Activated CD8-positive, alpha-beta T cell treated with anti-CD3 and anti-CD28 coated beads for 36 hours (primary cell): ENCODE measurements at places on chromosomes 12 and 14.

DNA sequence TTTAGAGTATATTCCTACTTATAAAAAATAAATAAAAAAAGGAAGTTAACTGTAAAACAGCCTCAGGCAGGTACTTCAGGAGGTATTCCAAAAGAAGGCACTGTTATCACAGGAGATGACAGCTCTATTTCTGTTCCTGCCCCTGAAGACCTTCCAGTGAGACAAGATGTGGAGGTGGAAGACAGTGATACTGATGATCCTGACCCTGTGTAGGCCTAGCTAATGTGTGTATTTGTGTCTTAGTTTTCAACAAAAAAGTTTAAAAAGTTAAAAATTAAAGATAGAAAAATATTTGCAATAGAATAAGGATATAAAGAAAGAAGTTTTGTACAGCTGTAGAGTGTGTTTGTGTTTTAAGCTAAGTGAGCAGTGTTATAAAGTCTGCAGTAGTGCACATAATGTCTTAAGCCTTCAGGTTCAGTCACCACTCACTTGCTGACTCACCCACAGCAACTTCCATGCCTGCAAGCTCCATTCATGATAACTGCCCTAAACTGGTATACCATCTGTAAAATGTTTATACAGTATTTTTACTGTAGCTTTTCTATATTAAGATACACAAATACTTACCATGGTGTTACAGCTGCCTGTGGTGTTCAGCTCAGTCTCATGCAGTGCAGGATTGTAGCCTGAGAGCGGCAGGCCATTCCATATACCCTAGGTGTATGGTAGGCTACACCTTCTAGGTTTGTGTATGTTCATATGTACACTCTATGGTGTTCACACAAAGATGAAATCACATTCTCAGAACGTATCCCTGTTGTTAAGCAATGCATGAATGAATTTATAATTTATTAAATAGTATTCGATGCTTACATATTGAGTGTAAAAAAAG lies 121.1 kb downstream of the ANO6 start:
- DNase-seq, result no peak

- DNase-seq, result peak; percentile 96
Measured at GRCh38 chr12:100142851-100143559, at the start of gene BLTP3B. TSS of gene BLTP3B (minus strand) at chr12:100142874. CDS start at chr12:100142635, 239 bp downstream.

- no peak for DNase-seq
Measured at GRCh38 chr12:111792155-111792855, 25.6 kb downstream of the ALDH2 start.

GRCh38 chr12:9947674-9948073 lies 15.5 kb upstream of the CLEC2A start:
- DNase-seq, result no peak

DNA sequence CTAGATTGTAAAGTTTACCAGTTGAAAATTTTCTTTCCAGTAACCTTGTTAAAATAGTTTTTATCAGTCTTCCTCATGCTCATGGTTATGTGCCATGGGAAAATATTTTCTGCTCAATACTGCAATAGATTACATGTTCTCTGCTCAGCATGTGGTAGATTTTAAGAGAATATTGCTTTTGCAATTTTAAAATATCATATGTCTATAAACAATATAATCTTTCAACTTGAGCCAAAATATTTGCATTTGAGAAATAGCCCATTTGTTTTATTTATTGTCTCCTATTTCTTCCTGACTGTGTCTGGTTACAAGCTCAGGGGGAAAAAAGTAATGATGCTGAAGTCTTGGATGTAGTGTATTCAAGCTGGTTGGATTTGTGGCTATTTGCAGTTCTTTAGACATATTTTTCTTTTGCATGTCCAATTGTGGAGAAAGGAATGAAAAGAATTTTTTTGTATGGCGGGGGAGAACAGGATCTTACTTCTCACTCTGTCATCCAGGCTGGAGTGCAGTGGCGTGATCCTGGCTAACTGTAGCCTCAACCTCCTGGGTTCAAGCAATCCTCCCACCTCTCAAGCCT lies 342.6 kb upstream of the NAV3 start:
- no peak for DNase-seq

- DNase-seq, result no peak
Measured at GRCh38 chr14:68749487-68750475, 43.1 kb downstream of the ZFP36L1 start.

GRCh38 chr12:43208627-43209026 lies 343.4 kb downstream of the ADAMTS20 start:
- DNase-seq, result no peak

GRCh38 chr12:53735556-53735955 lies 8.3 kb upstream of the CALCOCO1 start:
- no peak for DNase-seq

GRCh38 chr14:90263748-90264449 lies 7.5 kb downstream of the PSMC1 start:
- no peak for DNase-seq

DNA sequence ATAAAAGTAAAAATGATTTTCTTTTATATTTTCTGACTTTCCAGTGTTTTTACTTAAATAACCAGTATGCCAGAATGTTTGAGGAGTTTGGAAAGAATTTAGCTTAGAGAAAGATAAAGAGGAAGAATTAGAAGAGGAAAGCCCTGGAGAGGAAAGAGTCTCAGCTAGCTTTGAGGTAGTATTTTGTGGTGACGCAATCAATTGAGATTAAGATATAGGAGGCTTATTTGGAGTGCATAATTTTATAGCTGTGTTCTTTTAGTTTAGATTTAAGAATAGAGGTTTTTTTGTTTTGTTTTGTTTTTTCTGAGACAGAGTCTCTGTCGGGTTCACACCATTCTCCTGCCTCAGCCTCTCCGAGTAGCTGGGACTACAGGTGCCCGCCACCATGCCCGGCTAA lies 18.1 kb downstream of the CLEC2B start:
- no peak for DNase-seq

DNA sequence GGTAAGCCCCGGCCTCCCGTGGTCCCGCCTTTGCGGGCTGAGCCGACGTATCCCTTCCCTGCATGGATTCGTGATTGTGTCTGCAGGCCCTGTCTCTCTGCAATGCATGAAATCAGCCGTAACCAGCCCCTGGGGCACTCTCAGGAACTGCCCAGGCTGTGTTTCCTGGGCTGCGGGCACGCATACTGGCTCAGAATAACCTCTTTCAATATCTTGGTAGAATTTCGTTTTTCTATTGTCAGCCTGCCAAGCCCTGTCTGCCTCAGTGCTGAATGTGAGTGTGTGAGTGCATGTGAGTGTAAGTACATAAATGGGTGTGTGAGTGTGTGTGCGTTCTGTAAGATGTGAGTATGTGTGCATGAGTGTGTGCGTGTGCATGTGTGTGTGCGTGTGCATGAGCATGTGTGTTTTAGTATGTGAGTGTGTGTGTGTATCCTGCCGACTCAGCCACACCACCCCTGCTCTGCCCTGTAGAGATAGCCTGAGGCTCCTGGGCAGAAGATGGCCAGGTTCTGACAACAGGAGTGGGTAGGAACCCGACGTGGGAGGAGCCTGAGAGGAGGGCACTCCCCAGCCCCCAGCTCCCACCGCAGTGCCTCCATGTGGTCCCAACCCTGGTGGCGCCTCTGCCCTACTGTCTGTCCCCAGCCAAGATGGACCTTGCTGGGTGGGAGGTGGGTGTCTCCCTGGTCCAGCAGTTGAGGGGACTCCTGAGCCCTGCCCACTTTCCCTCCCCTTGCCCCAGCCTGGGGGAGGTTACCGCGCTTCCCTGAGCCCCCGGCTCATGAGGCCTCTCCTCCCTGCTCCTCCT lies 268.8 kb downstream of the ADGRD1 start:
- DNase-seq, result peak; percentile 57

- DNase-seq, result no peak
Measured at GRCh38 chr14:36507847-36508417, 12.1 kb downstream of the NKX2-1 start.

DNA sequence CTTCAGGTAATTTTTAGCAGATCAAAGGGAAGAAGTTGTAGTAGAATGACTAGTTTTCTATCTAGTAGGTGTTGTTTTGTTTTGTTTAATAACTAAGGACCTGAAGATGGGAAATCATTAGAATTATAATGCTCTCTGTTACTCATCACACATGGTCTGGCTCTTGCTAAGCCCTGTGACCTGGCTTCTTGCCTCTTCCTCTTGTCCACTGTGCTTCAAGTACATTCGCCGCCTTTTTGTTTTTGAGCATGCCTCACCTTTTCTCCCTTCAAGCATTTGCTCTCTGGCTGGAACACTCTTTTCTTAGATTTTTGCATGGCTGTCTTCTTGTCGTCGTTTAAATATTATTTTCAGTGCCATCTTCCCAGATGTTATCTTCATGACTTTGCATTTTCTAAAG lies 47.7 kb downstream of the DAAM1 start:
- no peak for DNase-seq

GRCh38 chr12:41106315-41106714 lies 81.8 kb upstream of the PDZRN4 start:
- no peak for DNase-seq

- no peak for DNase-seq
Measured at GRCh38 chr12:2215709-2216560, 163.1 kb downstream of the CACNA1C start.

GRCh38 chr12:65199604-65200003 lies 30.2 kb downstream of the LEMD3 start:
- DNase-seq, result no peak

- no peak for DNase-seq
Measured at GRCh38 chr12:13875744-13876143, 105.7 kb downstream of the GRIN2B start.

DNA sequence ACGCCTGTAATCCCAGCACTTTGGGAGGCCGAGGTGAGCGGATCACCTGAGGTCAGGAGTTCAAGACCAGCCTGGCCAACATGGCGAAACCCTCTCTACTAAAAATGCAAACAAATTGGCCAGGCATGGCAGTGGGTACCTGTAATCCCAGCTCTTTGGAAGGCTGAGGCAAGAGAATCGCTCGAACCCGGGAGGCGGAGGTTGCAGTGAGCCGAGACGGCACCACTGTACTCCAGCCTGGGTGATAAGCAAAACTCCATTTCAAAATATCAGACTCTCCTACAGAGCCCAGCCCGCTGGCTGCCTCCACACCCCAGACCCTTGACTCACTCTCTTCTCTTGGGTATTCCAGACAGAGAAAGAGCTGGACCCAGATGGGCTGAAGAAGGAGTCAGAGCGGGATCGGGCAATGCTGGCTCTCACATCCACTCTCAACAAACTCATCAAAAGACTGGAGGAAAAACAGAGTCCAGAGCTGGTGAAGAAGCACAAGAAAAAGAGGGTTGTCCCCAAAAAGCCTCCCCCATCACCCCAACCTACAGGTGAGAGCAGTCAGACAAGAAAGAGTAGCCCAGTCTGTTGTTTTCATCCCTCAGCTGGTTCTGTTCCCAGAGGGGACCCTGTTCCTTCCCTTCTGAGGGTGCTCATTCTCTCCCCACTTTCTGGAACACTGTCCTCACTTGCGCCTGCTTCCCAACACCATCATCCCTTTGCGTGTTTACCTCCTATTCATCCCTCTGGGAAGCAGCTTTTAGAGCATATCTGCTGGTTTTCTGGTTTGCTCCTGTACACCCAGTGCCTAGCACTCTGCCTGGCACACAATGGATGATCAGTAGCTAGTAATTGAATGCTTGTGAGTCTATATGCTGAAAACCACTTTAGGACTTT lies 19.7 kb downstream of the AGAP2 start:
- DNase-seq, result no peak

DNA sequence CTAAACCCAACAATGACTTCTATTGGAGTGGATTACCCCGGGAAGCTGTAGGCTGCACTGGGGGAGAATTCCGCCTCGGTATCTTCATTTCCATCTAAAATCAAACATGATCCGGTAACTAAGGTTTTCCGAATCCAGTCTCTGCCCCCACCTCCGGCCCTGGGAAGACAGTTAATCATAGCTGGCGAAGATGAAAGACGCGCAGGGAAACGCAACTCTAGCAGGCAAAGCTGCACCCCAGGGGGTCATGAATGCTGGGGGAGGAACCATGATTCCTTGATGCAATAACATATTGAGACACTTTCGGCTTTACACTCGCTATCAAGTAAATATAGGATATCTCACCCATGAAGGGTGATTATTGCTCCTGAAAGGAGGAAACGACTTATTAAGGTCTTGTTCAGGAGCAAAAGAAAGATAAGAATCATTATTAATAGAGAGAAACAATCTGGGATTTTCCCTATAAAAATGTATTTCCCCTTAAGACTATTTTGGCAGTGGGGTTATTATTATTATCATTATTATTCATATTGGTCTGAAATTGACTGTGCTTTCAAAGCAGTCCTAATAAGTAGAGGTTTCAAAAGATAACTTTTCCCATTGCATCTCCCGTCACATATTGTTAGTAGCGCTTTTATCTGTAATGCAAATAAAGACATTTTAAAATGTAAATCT lies 614.9 kb downstream of the VRK1 start:
- no peak for DNase-seq

- DNase-seq, result peak; percentile 59
Measured at GRCh38 chr14:31025367-31026076, at the start of gene AP4S1. TSS of gene AP4S1 (plus strand) at chr14:31025649. CDS start at chr14:31066197, 40,548 bp downstream.

- DNase-seq, result peak; percentile 67
Measured at GRCh38 chr12:126874427-126875026, 1392.4 kb upstream of the TMEM132C start.

DNA sequence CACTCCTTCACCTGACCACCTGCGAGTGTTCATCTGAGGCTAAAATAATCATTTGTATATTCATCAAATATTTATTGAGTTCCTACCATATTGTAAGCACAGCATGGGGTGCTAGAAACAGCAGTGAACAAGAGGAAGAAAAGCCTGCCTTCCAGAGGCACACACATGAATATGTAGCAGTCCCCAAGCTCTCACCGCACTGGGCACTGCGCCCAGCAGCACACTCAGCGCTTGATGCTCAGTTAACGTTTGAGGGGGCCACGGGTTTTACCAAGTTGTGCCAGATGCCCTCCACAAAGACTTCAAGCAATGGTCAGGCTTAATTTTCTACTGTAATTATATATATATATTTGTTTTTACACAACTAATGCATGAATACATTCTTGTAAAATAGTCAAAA lies 52.0 kb downstream of the HELB start:
- DNase-seq, result no peak

DNA sequence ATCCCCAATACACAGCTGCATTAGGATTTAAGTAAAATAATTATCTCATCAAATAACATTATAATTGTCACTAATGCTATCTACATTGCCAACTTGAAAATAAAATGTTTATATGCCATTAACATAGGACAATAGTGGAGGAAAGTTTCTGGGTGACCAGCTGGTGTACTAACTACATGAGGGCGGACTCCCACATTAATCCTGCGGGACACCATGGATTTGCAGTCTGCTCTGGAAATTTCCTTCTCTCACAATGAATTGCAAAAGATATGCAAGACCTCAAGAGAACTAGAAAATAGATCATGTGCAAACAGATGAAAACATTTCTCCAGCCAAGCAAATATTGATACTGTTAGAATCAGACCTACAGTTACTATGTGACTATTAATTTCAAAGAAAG lies 390.1 kb downstream of the NAV3 start:
- DNase-seq, result no peak

DNA sequence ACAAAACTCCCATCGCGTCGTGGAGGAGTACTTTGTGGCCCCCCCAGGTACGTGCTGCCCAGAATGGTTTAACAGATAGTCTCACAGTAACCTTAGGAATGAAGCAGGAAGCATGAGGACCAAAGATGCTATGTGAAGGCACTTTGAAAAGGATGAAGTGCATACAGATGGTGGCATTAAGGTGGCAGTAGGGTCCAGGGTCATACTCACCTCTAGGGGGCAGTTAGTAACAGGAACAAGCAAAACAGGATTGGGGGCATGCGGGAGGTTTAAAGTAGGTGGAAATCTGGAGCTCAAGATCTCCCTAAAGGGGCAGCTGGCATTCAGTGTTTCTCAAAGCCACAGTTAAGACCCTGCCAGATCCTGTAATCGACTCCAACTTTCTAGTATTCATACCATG lies 10.9 kb downstream of the GATC start:
- peak; percentile 30 for DNase-seq
